AG04450 (cell line): ENCODE measurements at places on chromosomes 4 and X.

DNA sequence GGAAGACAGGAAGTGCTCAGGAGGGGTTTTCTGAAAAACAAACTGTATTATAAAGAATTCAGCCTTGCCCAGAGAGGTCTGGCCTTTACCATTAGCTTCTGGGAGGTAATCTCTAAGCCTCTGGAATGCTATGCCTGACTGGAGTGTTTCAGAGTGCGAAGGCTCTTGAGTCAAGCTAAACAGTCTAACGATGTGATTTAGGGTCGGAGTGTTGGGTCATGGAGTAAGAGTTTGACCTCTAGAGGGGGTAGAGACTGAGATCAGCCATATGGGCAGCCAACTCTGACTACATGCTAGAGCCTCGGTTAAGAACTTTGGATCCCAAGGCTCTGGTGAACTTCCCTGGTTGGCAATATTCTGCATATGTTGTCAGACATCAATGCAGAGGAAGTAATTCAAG is 15.0 kb downstream of the BOD1L1 start:
- no peak for DNase-seq

- no peak for DNase-seq
Measured at GRCh38 chr4:153428941-153429475, 37.2 kb upstream of the TMEM131L start.

- no peak for DNase-seq
Measured at GRCh38 chr4:24411806-24412205, 172.5 kb downstream of the DHX15 start.

- no peak for DNase-seq
Measured at GRCh38 chrX:106999002-106999975, 723 bp downstream of the MORC4 start.

DNA sequence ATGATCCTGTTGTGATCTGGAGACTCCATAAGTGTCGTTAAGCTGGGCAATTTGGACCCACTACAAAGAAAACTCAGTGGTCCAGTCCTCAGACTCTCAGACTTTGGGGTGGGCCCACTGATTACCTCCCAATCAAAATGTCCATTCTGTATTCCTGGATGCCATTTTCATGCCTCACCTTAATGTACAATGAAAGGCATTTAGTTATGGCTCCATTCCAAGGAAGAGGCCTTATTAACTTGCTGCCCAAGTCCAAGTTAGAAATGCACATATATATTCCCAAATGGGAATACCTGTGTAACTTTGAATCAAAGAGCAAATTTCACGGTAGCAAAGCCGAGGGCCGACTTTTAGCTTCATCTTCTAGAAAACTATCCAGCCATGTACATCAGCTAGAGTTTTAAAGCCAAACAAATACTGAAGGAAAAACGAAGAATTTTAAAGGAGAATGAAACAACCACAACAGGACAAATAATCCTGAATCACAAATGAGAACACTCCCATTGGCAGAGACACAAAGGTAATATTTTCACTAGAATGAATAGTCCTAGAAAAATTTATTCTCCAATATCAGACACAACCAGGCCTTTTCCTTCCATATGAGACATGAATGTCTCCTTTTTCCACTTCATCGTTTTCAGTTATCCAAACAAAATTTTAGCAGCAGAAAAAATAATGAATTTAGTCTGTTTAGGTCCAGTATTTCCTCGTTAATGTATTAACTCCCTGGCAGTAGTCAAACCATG is 63.7 kb upstream of the HHIP start:
- DNase-seq: no peak

GRCh38 chr4:7918981-7919380 is 20.7 kb downstream of the AFAP1 start:
- DNase-seq: no peak

DNA sequence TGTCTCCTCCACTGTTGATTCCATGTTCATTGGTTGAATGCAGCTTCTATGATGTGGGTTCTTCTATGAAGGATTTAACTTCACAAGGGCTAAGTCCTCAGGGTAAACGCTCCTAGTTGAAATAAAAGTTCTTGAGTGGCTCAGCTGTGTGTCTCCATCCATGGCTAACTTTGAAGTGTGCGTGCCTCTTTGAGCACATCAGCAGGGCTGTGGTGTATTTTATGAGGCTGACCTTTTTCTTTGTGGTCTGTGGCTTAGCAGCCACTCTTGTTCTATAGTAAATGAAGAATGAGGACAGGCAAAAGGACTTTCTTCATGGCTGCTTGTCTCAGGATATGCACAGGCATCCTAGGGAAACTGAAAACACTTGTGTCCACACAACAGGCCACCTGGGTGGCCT is 88.5 kb downstream of the KIT start:
- DNase-seq: no peak

DNA sequence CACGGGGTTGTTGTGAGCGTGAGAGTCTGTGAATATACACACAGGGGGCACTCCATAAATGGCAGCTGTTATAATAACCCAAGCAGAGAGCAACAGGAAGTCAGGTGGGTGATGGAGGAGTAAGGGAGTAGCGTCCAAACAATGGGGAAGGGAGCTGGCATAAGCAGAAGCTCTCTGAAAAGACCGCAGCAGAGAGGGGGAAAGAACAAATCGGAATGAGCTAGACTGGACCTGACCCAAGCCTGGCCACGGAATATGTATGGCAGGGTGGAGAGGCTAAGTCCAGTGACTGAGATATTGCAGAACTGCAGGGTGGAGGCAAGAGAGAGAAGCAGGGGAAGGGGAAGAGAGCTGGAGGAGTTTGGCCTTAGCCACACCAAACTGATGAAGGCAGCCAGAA is 6.5 kb upstream of the GJB1 start:
- no peak for DNase-seq

GRCh38 chrX:96979766-96980165 is 96.1 kb downstream of the RPA4 start:
- no peak for DNase-seq
